ENCODE measurements at places on chromosomes 12 and 14. TPM values are rescaled to one million over a fixed set of nuclear protein-coding genes. Genes with fewer than 3 reads are reported as not detected.

DNA sequence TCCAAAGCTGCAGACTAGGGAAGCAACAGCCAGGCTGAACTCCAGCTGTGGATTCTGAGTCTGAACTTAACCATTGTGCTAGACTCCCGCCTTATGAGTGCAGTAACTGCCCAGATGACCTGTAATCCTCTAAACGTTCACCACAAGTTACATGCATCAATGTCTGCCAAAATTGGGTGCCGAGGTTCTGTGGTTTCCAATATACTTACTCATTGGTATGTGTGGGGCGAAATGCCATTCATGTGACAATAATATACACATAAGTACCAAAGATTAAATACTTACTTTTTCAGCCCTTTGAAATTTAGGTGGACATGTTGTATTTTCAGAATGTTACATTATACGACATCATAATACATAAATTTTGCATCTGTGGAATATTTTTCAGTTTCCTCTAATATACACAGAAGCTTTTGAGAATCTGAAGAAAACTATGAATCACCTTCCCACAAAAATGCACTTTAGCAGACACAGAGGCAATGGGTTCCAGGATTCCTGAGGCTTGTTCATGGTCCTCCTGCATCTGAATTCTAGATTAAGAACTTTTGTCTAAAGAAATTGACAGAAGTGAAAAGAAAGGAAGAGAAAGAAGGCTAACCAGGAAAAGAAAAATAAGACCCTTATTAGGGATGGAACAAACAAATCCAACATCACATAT is 31.7 kb downstream of the GRIP1 start:
- DNase-seq = peak; percentile 91

- DNase-seq = no peak
Measured at GRCh38 chr14:89443042-89443629, 26.1 kb upstream of the FOXN3 start.

DNA sequence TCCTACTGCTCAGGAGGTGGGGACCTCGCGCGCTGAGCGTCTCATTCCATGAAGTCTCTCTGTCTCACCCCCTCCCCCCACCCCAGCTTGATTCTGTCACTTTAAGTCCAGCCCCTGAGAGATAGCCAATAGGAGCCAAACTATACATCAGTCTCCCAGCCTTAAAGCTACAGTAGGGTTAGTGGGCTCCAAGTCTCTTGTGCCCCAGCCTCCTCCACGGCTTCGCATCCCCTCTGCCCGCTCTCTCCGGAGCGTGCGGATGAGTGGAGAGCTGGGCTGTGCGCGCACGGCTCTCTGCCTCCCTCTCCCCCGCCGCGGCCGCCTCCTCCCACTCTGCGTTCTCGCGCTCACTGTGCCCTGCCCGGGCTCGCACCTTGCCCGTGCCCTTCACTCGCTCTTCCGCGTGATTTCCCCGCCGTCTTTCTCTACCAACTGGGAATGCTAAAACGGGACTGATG is at the start of gene ESRRB:
TSS of gene ESRRB (plus strand) at position 191 of the 458 bp plus-strand sequence. CDS start at position 456, 265 bp downstream.
- DNase-seq = peak; percentile 2

Gene ANKRD33
- polyA plus RNA-seq = not detected

Gene FAM90A1
- polyA plus RNA-seq = 1.2 TPM

DNA sequence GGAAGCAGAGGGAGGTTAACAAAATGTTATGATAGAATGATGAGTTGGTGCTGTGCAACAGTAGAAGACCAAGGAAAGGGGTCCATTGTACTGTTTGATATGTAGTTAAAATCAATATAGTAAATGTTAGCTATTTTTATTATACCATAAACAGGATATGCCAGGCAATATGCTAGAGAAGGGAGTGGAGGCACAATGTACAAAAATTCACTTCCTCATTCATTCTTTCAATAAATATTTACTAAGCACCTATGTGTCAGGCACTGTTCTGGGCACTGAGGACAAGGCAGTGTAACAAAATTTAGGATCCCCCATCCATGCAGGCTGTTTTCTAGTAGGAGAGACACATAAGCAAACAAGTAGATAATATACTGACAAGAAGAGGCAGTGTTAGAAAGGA is 25.0 kb downstream of the FGD6 start:
- no peak for DNase-seq

DNA sequence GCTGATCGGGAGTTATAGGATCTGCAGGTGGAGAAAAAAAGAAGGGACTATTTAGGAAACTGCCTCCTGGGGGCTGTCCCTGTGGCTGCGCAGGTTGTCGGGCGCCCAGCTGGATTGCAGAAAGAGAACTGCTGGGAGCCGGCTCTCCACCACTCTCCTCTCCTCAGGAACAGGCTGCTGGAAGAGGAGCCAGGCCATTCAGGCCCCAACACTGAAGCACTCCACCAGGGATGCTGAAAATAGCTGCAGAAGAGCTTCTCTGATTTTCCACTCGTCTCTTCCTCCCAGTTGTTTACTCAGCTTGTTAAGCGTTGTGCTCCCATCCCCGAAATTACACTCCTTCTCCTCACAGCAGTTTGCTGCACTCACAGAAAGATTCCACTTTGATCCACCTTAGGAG is 347.3 kb downstream of the GLT1D1 start:
- no peak for DNase-seq

DNA sequence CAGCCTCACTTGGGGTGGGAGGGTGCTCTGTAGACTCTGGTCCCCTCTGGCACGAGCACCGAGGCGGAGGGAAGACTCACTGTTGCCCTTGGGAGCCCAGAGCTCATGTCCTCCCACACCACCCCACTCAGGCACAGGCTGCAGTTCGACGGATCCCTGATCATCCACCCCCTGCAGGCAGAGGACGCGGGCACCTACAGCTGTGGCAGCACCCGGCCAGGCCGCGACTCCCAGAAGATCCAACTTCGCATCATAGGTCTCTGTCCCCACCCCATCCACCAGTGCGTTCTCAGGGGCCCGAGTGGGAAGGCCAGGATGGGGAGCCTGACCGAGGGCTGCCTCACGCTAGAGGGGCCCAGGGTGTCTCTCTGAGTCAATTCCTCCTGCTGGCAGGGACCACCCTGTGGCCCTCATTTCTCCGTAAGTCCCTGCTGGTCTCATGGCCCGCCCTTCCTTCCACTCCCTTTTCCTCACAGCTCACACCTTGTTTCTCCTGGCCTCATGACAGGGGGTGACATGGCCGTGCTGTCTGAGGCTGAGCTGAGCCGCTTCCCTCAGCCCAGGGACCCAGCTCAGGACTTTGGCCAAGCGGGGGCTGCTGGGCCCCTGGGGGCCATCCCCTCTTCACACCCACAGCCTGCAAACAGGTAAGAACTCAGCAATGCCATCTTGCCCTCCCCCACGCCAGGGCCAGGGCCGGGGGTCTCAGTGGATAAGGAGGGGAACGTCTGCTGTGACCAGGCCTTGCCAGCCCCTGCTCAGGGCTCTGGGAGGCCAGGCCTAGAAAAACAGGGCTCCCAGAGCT is 27.0 kb downstream of the PAPLN start:
- DNase-seq = no peak

DNA sequence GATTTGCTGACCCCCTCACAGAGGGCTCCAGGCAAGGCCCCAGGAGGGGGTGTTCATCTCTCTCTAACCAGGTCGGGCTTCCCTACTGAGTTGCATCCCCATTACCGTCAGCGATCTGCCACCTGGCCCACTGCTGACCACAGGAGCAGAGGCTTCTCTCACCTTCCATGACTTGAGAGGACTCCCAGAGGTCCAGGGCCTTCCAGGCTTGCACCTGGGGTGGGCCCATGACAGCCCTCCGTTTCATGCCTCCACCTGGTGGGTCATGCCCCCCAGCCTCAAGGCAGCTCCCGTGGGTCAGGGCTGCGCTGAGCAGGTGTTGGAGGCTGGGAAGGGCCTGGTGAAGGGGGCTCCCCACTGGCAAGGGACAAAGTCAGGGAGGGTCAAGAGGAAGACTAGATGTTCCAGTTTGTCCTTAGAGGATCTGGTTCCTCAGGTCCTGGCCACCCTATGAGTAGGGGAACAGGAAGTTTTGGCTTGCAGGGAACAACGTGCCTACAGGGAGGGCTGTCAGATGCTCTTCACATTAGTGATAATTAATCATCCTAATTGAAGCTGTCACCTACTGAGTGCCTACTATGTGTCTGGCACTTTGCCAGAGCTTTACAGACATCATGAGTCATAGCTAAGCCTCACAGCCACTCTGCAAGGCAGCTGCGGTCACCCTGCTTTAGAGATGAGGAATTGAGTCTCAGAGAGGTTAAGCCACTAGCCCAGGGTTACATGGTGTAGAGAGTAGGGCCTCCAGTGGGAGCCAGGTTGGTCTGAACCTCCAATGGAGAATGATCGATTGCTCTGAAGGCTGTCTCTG is 13.8 kb downstream of the NFKBIA start:
- no peak for DNase-seq

- no peak for DNase-seq
Measured at GRCh38 chr12:27751386-27752047, 28.5 kb upstream of the KLHL42 start.

DNA sequence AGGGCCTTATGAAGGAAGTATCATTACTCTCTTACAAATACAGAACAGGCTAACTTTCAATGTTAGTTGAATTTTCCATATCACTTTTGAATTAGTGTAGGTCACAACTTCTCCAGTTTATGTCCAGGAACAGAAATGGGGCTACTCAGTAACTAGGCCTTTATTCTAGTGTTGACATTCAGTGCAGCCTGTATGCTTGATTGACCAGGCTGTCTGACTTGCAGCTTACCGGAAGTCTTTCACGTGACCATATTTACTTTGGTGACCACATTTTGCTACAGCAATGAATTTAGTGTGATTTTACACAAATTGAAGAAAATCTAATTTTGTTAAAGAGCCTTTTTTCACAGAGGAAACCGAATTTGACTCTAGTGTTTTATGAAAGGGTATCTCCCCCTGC is 12.4 kb downstream of the MTERF2 start:
- no peak for DNase-seq

All from muscle of back (tissue), 13 donors.